ENCODE measurements at places on chromosomes 3 and 15.

GRCh38 chr3:177835917-177836316, 638.6 kb upstream of the TBL1XR1 start:
- H3K27ac ChIP-seq = peak overlapping the region; percentile 58
- H3K4me3 ChIP-seq = no peak overlapping the region
- no peaks in the 10 kb centered on the region for H3K36me3 ChIP-seq
- DNase-seq = no peak

DNA sequence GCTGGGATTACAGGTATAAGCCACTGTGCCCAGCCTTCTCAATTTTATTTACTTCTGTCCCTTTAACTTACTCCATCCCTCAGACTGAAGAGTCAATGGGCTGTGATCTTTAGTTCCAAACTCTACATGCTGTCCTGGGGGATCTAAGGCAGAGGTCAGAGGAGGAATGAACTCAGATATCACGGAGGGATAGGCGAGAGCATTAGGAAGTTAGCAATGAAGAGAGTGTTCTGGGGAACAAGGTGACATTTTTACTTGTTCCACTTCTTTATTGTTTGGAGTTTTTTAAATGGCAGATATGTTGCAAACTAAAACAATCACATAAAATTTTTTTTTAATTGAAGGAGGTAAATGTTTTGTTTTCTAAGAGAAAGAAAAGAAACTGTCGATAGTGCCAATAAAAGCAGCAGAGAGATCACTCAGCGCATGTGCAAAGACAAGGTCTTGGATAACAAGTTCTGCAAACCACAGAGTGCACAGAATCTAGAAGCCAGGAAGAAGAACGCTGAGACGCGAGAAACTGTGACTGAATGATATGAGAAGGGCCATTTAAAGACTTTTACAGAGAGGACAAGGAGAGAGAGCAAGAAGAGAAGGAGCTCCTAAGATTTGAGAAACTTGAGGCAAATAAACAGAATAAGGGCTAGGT, 10.8 kb upstream of the CA12 start:
- H3K4me3 ChIP-seq = no peak overlapping the region
- peaks cover 16% of the 10 kb centered on the region for H3K4me1 ChIP-seq

DNA sequence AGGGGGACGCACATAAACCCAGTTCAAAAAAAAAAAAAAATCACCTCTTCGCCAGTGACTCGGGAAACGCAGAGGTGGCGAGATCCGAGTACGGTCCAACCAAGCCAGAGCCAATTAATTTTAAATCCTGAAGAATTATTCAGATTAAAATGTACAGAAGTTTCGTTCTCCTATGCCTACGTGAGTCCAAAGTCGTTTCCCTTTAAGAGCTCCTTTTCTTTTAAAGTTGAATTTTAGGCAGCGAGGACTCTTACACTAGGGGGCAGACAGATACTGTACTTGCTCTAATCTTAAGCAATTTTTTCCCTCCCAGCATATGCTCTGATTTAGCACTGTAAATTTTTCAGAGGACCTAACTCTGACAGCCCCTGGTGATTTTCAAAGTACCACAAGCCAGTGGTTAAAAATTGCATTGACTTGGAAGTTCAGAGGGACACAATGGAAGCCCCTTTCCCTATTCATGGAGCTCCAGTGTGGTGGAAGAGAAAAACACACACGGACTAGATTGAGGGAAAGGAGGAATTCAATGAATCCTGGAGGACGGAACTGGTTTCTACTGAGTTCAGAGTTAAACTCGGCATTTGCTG, 3.3 kb upstream of the NR2F2 start:
- no peak for DNase-seq
- peak overlapping the region; percentile 49 for H3K4me3 ChIP-seq
- peak overlapping the region; percentile 82 for H3K27ac ChIP-seq
- H3K27me3 ChIP-seq = peaks cover 69% of the 10 kb centered on the region

DNA sequence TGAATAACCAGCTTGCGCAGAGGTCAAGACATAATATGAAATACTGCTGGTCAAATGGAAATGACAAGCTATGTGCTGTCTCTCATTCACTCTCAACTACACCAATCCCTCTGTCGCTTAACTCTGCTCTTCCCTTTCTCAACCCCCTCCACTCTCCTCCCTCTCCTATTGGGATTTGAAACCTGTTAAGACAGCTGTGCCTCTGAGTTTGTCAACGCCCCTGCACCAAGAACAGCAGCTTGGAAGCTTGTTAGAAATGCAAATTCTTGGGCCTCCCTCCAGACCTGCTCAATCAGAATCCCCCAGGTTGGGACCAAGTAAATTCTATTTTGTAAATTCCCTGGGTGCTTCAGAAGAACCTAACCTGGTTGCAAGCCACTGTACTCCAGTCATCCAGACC, 149.7 kb upstream of the ATP2B2 start:
- no peak for DNase-seq
- peaks cover 19% of the 10 kb centered on the region for H3K27me3 ChIP-seq
- H3K36me3 ChIP-seq = no peaks in the 10 kb centered on the region
- no peak overlapping the region for H3K4me3 ChIP-seq
- no peak overlapping the region for H3K27ac ChIP-seq

GRCh38 chr3:24514119-24514518, 19.5 kb upstream of the THRB start:
- DNase-seq = no peak
- no peak overlapping the region for H3K27ac ChIP-seq
- no peaks in the 10 kb centered on the region for H3K27me3 ChIP-seq
- H3K4me3 ChIP-seq = no peak overlapping the region
- no peaks in the 10 kb centered on the region for H3K4me1 ChIP-seq

- no peak overlapping the region for H3K27ac ChIP-seq
- H3K27me3 ChIP-seq = no peaks in the 10 kb centered on the region
- H3K4me1 ChIP-seq = peaks cover 23% of the 10 kb centered on the region
- no peak overlapping the region for H3K4me3 ChIP-seq
Observed at GRCh38 chr3:151230646-151231045, 27.6 kb upstream of the GPR171 start.

DNA sequence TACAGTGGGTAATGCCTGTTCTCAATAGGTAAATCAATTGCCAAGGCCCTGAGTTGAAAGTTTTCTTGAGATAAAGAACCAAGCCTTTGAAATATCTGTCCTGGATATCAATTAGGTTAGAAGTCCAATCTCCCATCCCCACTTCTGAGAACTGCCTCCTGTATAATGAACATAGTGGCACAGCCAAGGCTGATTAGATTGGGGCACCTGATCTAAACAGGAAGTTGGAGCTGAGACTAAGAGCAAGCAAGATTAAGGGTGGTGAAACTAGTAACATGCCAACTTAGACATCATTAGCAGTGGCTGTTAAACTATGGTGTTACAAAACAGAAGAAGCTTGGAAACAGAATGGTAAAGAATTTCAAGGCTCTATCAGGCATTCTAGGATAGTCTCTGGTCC, 137.7 kb upstream of the TMEM108 start:
- no peaks in the 10 kb centered on the region for H3K4me1 ChIP-seq
- H3K36me3 ChIP-seq = no peaks in the 10 kb centered on the region
- H3K27ac ChIP-seq = no peak overlapping the region
- H3K27me3 ChIP-seq = no peaks in the 10 kb centered on the region
- no peak overlapping the region for H3K4me3 ChIP-seq

DNA sequence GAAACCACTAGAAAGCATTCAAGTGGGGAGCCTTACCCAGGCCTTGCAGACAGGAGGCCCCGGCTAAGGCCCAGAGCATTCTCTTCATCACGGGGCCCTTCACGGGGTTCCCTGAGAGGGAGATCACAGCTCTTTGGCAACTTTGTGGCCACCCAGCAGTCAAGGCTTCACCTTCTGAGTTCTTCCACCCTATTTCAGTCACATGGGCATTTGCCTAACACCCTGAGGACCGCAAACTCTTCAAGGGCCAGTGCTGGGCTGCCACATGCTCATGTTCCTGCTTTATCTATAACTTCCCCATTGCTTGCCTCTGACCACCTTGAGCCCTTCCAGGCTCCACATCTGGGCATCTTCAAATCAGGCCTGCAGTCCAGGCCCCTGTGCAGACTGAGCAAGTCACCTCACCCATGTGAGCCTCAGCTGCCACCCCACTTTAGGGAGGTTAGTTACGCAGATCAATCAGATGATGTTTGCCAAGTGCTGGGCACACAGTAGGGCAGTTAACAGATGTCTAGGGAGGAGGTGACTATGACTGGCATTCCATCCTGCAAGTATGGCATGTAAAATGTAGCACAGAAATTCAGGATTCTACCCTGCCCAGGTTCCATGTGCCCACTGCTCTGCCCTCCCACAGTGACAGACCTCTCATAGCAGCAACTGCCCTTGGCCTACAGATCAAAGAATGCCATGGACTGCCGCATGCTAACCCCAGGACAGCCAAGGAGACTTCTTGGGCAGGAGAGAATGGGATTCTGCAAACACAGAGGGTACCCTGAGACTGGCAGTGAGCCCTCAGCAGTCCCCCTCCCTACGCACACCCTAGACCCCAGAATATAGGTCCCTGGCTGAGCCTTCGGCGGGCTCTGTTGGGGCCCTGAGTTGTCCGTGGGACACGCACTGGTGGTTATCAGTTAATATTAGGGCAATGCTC, 37.6 kb upstream of the ZNF710 start:
- no peaks in the 10 kb centered on the region for H3K27me3 ChIP-seq
- no peak for DNase-seq
- H3K4me3 ChIP-seq = no peak overlapping the region
- no peak overlapping the region for H3K27ac ChIP-seq
- H3K36me3 ChIP-seq = no peaks in the 10 kb centered on the region

DNA sequence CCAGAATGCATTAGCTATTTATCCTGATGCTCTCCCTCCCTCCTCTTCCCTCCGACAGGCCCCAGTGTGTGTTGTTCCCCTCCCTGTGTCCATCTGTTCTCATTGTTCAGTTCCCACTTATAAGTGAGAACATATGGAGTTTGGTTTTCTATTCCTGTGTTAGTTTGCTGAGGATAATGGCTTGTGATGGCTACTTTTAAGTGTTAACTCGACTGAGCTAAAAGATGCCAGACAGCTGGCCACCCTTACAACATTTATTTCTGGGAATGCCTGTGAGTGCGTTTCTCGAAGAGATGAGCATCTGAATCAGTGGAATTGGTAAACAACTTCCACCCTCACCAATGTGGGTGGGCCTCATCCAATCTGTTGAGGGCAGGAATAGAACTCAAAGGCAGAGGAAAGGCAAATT, 24.7 kb upstream of the TM2D3 start:
- H3K4me1 ChIP-seq = no peaks in the 10 kb centered on the region
- DNase-seq = no peak
- H3K4me3 ChIP-seq = no peak overlapping the region
- H3K27ac ChIP-seq = no peak overlapping the region

GRCh38 chr3:187748050-187748481, 2.8 kb upstream of the BCL6 start:
- peak overlapping the region; percentile 100 for H3K27ac ChIP-seq
- DNase-seq = peak; percentile 93
- no peak overlapping the region for H3K4me3 ChIP-seq
- H3K36me3 ChIP-seq = no peaks in the 10 kb centered on the region
- H3K4me1 ChIP-seq = peaks cover 32% of the 10 kb centered on the region

DNA sequence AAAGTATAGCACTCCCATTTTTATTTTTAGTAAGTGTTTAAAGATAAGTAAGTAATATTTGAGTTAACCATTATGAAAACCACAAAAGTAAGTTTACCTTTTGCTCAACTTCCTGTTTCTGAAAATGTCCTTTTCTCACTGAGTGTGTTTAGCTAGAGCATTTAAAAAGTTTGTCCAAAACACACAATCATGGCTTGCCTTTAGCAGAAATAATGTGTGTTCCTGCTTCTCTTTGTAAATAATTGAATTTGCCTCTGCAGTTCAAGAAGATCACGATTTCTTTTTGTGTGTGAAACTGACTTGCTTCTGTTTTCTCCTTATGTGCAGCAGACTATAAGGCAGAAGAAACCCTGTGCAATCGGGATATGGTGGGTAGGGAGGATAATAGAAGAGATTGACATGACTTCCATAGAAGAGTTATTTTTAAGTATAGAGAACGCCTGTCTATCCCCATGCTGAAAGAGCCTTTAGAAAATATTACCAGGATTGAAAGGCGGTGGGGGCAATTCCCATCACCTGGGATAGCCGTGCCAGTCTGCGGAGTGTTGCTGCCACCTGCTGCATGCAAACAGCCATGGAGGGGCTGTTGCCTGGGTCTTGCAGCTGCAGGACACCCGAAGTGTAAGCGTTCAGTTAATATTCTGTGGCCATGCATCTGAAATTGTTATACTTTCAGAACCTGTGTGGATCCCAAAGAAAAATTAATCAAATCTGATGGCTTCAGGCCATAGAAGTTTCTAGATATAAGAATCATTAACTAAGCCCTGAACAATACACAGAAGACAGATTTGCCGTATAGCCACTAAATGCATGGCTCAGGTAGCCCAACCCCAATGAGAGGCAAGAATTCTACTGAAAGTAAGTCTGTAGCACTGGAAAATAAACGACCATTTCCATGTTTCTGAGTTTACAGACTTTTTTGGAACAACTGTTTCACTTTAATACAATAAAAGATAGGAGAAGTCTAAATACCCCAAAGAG, 2.4 kb upstream of the CD96 start:
- H3K27me3 ChIP-seq = no peaks in the 10 kb centered on the region
- no peaks in the 10 kb centered on the region for H3K4me1 ChIP-seq
- DNase-seq = no peak
- H3K27ac ChIP-seq = no peak overlapping the region

DNA sequence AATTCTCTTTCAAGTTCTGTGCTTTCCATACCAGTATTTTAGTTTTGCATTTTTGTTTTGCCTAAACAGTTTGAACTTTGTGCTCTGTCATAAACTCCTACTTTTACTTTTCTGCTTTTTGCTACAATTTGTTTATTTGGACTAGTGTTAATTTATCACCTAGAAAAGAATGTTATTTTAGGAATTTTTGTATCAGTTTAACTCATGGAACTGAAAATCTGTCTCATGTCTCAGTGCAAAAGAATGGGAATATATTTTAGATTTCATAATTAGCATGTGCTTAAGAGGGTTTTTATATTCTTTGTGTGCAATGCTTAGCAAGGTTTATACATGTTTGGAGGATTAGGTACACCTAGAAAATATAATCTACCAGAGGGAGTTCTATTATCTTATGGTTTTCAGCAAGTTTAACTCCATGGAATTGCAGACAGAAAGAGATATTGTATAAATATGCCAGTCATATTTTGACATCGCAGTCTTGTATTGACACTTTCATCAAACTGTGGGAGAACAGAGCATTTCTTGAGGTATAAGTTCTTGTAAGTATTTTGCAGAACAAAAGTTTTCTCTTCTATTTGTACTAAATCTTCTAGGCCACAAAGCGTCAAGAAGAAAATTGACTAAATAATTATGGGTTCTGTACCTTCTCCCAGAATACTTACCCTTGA, 409.9 kb downstream of the RBMS3 start:
- no peak for DNase-seq
- no peak overlapping the region for H3K27ac ChIP-seq
- H3K36me3 ChIP-seq = no peaks in the 10 kb centered on the region
- H3K4me1 ChIP-seq = peaks cover 14% of the 10 kb centered on the region
- H3K27me3 ChIP-seq = no peaks in the 10 kb centered on the region

- no peak for DNase-seq
- no peak overlapping the region for H3K4me3 ChIP-seq
- H3K27me3 ChIP-seq = no peaks in the 10 kb centered on the region
Observed at GRCh38 chr3:170054204-170054603, 16.4 kb downstream of the GPR160 start.

- H3K4me3 ChIP-seq = no peak overlapping the region
- H3K27me3 ChIP-seq = no peaks in the 10 kb centered on the region
- no peaks in the 10 kb centered on the region for H3K4me1 ChIP-seq
- DNase-seq = no peak
- no peaks in the 10 kb centered on the region for H3K36me3 ChIP-seq
Observed at GRCh38 chr3:112407888-112408702, 75.1 kb downstream of the CD200 start.

- peak overlapping the region; percentile 62 for H3K27ac ChIP-seq
- no peak for DNase-seq
- H3K4me3 ChIP-seq = no peak overlapping the region
Observed at GRCh38 chr3:189132839-189133238, 38.9 kb upstream of the TPRG1 start.
